ENCODE measurements at places on chromosomes 16 and 17.

GRCh38 chr17:46738544-46738943, 79.9 kb downstream of the WNT3 start:
- no peak for DNase-seq

DNA sequence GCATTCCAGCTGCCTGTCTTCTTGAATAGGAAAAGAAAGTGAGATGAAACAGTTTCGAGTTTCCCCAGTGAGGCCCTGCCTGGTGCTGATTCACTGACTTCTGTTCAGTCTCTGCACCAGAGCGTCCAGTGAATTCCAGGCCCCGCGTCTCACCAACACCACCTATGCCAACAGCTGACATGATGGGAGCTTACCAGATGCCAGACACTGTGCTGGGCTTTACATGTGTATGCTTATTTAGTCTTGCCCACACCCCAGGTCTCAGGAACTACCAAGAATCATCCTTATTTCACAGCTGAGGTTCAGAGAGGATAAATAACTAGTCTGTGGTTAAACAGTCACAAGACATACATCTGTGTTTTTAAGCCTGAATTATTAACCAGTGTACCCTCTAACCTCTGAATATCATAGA, 29.1 kb upstream of the IRX6 start:
- DNase-seq = no peak

GRCh38 chr16:66474750-66475199, 47.7 kb downstream of the BEAN1 start:
- DNase-seq = no peak

DNA sequence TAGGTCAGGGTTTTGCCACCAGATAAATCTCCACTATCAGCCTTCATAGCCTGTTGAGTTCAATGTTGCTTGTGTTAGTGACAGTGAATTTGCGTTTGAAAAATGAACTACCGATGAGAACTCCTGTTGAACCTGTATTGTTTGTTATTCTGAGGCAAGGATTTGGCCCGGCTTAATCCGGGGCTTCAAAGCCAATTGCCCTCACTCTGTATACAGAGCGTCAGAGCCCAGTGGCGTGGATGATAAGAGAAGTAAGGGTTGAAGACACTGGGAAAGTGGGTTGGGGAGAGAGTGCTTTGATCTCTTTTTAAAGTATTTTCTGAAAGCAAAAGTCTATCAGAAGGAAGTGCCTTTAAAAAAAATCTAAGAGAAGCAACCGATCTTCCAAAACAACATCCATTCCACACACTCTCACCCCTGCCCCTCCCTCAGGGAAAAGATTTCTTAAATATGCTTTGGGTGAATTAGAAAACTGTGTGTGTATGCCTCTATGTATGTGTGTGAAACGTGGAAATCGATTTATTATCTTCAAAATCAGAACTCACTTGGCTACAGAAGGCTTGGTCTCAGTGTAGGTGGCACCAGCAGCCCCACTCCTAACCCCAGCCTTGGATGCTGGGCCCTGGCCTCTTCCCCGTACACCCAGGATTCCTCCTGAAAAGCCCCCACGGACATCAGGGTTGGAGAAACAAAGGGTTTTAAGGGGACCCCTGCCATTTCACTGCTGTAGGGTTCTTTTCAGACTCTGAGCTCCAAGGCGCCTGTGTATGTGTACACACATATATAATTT, 8.8 kb downstream of the TBX4 start:
- DNase-seq = no peak

GRCh38 chr16:58832386-58832895, 98.3 kb upstream of the GOT2 start:
- no peak for DNase-seq

GRCh38 chr16:3950343-3951193, 70.1 kb upstream of the CREBBP start:
- DNase-seq = no peak

DNA sequence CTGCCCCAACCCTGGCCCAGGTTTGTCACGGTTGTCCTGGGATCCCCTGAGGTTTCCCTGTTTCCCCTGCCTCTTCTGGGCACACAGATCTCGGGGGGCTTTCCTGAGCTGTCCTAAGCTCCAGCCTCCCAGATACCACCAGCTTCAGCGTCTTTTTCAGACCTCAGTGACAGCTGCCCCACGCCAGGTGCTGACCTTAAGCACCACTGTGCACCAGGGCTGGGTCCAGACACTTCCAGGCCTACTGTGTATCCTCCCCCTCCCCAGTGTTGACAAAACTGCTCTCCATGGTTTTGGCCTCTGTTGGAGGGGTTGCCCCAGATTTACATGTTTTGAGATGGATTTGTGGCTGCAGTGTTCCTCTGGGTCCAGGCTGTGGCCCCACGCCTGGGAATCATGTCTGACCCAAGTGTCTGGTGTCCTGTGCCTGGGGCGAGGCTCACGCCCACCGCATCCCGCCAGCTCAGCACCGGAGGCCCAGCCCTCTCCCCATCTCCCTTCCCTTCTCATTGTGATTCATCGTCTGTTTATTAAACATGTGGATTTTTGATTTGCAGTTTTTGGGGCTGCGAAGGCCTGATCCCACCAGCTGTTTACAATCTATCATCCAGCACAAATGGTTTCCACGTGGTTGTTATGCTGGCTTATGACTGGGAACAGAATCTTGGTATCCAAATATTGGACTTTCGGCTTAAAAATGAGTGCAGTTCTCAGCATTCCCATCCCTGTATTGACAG, 82.1 kb downstream of the METRNL start:
- no peak for DNase-seq

GRCh38 chr16:89404561-89404960, 85.8 kb downstream of the ANKRD11 start:
- no peak for DNase-seq

All from HuH-7.5 (cell line).